ENCODE measurements at places on chromosomes 6 and 20. TPM values are rescaled to one million over a fixed set of nuclear protein-coding genes. Genes with fewer than 3 reads are reported as not detected.
A peak's percentile ranks its signal among the peaks of the same experiment; 100 is the strongest.

C6orf58 gene
- total RNA-seq, result not detected

RBBP8NL gene
- not detected for total RNA-seq

CABLES2 gene
- 7.2 TPM for total RNA-seq

RNF39 gene
- not detected for total RNA-seq

TLDC2 gene
- total RNA-seq, result 0.69 TPM

BMP2 gene
- not detected for total RNA-seq

SMOC2 gene
- not detected for total RNA-seq

NHLRC1 gene
- total RNA-seq, result not detected

DNA sequence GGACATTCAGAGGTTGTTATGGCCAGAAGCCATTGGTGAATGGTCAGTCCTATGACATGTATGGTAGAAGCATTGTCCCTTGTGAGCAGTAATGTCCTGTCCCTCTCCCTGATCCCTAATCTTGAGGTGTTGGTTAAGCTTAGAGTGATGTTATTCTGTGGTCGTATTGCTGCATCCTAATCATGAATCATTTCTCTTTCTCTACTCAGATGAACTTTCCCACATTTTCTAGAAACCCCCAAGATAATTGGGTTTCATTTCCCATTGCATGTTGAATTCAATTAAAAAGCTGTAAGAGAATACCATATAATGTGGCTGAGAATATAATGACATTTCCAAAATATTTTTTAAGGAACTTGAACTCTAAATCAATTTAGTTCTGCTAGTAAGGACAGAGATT, 175.1 kb downstream of the PLCB4 start:
- no peak for DNase-seq

DNA sequence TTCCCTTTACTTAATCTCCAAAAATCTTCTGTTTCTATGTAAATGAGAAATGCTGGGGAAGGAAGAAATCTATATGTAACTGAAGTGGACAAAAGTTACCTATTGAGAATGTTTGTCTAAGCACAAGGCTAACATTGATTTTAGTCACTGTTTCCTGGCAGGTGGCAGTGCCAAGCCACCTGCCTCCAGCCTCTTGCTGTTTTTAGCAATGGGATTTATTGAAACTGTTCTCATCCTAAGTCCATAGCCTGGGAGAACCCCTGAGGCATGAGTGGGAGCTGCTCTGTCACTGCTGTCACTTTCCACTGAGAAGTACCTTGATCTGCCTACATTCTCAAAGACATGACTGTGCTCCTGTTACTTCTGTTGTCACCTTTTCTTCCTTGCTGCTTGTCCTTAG, 14.7 kb downstream of the ENPP3 start:
- no peak for DNase-seq

GRCh38 chr6:157535340-157536222, 154.6 kb downstream of the ZDHHC14 start:
- DNase-seq, result no peak

DNA sequence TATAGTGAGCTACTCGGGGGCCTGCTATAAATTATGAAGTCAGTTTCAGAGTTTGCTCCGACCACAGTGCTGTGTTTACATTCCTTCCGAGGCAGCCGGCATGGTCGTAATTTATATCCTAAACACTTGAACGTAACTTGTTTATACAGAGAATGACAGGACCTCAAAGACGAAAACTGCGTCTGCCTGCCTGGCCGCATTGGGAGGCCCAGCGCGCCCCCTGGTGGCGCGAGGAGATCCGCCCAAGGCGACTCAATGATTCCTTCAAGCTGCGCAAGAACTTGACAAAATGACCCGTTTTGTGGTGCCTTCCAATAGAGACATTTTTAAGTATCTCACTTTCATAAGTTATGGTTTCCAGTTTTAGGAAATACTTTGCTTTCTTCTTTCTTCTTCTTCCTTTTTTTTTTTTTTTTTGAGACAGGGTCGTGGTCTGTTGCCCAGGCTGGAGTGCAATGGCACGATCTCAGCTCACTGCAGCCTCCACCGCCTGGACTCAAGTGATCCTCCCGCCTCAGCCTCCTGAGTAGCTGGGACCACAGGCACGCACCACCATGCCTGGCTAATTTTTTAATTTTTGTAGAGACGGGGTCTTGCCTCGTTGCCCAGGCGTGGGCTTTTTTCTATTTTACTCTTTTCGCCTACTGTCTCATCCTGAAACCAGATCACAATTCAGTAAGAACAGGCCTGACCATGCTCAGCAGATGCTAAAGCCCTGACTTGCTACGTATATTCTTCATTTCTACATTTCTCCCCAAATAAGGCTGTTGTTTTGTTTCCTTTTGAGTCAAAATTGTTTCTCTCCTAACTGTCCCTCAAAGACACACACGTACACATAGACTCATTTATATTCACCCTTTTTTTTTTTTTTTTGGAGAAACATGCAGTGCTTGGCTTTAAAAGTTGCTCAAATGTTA, 7.8 kb downstream of the FOXF2 start:
- peak; percentile 83 for DNase-seq

DNA sequence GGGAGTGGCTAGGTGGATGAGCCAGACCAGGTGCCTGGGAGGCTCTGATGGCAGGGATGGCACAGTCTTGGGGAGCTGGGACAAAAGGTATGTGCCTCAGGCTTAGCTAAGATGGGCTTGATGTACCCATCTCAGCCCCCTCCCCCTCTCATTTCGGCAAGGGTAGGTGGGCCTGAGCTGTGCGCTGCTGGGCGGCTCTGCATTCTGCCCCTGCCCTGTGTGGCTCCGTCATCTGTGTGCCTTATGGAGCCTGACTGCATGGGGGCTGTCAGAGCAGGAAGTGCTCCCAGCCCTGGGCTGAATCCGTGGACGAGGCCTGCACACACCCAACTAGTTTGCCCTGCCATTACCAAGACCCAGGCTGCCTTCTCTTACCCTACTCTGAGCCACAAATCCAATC, 54.7 kb downstream of the PYGB start:
- DNase-seq, result no peak

DNA sequence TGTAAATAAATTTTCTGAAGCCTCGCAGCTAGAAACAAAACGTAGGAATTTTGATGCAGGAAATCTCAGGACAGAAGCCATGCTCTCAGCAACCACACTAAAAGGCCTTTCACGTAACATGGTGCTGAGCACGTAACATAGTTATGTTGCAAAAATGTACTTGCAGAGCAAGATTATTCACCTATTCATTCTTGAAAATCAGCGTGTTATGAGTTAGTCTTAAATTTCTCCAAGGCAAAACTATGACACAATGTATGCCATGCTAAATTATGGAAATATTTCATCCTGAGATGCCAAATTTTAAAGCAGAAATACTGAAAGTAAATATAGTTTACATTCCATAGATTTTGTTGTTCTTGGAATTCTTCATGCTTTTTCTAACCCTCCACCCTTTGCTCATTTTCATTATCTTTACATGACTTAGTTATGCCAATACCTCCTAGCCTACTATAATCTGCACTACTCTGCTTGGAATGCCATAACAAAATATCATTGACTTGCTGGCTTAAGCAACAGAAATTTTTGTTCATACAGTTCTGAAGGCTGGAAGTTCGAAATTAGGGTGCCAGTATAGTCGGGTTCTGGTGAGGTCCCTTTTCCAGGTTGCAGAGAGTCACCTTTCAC, 179.8 kb upstream of the BMP5 start:
- no peak for DNase-seq

- peak; percentile 69 for DNase-seq
Observed at GRCh38 chr6:4776493-4777393, 539 bp downstream of the CDYL start.

DNA sequence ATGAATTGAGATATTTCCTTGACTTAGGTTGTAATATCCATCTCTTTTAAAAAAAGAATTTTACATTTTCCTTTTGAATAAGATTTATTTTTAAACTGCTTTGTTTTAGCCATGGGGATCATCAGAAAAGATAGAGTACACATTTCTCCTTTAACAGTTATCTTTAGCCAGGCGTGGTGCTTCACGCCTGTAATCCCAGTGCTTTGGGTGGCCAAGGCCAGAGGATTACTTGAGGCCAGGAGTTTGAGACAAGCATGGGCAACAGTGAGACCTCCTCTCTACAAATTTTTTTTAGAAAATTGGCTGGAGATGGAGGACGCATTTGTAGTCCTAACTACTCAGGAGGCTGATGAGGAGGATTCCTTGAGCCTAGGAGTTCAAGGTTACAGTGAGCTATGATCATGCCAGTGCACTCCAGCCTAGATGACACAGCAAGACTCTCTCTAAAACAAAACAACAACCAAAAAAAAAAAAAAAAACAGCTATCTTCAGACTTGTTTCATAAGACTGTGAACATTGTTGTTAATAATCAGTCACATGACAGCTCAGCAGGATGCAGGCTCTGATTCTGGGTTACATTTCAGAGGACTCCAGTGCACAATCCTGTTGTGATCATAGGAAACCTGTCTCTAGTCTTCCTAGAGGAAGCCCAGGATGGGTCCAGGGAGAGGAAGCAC, 2.0 kb upstream of the SLC17A3 start:
- DNase-seq, result no peak

DNA sequence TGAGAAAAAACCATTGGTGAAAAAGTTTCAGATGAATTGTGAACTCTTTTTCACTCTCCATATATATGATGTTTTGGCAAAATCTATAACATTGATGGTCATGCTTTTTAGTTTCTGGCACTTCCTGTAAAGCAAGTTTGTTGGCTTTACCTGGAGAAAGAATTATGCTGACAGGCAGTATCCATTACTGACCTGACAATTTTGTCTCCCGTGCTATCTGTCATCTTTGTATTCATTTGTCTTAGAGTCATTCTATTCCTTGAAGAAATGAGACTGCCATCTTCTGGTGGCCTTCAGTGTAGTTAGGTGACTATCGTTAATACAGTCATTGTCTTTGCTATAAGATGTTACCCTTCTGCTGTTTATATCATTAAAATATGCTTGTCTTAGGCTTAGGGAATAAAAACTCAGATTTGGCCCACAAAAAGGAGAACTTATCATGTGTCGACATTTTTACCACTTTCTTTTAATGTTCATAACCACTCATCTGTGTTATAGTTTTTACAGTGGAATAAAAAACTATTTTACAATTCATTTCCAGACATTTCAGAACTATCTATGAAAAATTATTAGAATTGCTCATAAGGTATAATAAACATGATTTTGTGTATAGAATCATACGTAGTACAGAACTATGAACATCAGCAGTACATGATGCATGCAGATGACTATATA, 707.0 kb downstream of the EPM2A start:
- DNase-seq, result peak; percentile 58

GRCh38 chr6:52568320-52568719, 8.5 kb downstream of the TRAM2 start:
- DNase-seq, result no peak

- DNase-seq, result no peak
Observed at GRCh38 chr6:137729866-137730629, 137.0 kb upstream of the TNFAIP3 start.
